Activated T-helper 17 cell treated with anti-CD3 and anti-CD28 coated beads, Interleukin-2, amount 50 U/mL, for 72 hours (primary cell): ENCODE measurements at places on chromosomes 2 and 18.
A peak's percentile ranks its signal among the peaks of the same experiment; 100 is the strongest.

DNA sequence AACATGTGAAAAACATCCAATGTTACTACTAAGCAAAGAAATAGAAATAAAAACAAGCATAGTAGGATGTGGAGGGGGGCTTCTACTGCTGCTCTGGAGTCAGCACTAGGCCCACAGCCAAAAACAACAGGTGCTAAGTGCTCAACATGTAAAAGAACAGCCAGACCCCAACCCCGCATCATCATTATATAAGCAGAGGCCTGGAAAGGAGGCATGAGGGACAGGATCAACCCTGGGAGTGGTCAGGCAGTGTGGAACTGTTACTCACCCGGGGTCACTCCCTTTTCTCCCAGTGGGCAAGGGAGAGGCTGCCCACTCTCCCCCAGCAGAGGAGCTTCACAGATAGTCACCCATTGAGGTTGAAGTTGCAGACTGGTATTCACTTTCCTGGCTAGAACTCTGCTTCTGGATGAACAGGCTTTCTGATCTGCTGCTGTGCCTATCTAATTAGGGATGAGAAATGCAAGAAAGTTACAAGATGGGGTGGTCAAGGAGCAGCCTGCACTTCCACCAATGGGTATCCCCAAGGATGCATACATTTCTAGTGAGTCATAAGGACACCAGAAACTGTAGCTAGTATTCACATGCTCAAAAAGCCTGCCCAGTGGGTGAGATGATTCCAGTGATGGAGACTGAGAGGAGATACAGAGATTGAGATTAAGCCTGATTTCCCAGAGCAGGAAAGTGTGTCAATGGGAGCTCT lies 480.1 kb upstream of the TCF4 start:
- ATAC-seq: no peak

GRCh38 chr2:102801858-102802699 lies 40.2 kb downstream of the TMEM182 start:
- no peak for ATAC-seq

DNA sequence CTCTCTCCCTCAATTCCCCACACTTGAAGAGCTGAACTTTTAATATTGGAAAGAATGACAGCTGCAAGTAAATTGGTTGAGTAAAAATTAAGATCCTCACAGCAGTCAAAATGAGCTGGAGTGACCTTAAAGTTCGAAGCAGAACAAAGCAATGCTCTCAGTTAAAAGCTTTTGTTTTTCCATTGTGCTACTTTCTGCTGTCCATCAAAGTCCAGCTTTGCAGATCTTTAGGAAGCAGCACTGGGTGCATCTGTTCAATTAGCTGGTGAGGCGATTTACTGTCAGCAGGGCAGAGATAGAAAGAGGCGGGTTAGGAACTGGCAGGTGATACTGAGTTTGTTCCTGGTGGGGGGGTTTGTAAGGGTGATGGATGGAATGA lies 834.8 kb downstream of the CPS1 start:
- no peak for ATAC-seq

DNA sequence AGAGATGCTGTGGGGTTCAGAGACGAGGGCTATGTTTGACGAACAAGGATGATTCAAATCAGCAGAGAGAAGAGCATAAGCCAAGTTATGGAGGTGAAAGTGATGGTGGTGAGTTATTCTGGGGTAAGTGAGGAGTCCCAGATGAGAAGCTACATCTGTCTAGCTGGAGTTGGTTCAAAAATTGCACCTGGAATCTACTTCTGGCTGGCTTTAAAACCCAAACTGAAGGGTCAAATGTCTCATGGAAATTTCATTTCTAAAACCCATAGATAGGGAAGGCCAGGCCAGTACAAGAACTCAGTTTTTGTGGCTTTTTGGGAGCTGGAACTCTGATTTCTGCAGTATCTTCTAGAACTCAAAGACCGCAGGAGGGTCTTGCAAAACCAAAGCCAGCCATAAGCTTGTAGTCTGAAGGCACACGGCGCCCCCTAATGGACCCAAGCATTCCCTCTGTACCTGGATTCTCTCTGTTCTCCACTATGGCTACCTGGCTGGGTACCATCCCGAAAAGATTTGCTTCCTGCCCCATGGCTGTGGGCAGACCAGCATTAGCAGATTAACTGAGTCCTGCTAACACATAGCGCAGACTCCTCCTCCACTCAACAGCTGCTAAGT lies 229.1 kb upstream of the SLC14A2 start:
- no peak for ATAC-seq

DNA sequence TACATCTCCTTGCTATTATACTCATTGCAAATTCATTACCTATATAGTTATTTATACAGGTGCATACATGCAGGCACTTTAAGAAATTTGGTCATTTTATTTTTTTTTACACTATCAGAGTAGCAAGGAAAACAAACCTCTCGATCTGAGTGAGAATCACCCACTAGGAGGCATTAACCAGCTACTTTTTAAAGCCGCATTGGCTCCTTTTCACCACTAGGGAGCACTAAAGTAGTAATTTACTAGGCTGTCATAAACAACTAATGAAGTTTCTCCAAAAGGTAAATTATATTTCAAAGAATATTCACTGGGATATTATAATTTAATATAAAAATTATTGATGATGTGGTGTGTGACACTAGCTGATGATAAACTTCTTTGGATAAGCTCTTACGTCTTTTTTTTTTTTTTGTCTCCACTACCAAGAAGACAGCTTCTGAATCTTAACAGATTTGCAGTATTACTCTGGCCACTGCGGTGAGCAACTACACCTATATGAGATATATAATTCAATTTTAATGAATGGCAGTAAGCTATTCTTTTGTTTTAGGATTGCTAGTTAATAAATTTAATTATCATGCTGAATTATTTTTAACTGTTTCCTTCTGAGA lies 101.9 kb downstream of the NOL4 start:
- ATAC-seq: no peak

DNA sequence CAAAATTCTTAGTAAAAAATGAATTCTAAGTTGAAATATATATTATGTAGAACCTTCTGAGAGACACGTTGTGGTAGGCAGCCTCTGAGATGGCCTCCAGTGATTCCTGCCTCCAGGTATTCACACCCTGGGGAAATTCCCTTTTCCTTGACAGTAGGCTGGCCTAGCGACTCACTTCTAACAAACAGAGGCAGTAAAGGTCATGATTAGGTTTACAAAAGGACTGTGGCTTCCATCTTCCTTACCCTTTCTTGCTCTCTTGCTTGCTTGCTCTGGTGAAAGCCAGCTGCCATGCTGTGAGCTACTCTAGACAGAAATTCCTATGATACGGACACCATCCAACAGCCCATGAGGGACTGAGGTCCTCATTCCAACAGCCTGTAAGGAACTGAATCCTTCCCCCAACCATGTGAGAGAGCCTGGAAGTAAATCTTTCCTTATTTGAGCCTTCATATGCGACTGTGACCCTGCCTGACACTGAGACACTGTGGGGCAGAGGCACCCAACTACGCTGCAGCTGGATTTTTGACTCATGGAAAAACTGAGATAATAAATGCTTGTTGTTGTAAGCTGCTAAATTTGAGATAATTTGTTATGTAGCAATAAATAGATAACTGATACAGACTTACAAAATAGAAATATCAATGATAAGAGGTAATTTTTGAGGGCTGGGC lies 32.7 kb upstream of the SERTAD2 start:
- ATAC-seq: peak; percentile 79

GRCh38 chr2:71595569-71595968 lies 142.2 kb downstream of the DYSF start:
- ATAC-seq: no peak
